ENCODE measurements at places on chromosomes 4 and X.

GRCh38 chr4:76624931-76625715, 190.1 kb downstream of the SHROOM3 start:
- no peak for DNase-seq

GRCh38 chr4:19746377-19746776, 505.3 kb upstream of the SLIT2 start:
- DNase-seq = no peak

GRCh38 chrX:14030174-14030530, 460 bp upstream of the GEMIN8 start:
- DNase-seq = no peak

DNA sequence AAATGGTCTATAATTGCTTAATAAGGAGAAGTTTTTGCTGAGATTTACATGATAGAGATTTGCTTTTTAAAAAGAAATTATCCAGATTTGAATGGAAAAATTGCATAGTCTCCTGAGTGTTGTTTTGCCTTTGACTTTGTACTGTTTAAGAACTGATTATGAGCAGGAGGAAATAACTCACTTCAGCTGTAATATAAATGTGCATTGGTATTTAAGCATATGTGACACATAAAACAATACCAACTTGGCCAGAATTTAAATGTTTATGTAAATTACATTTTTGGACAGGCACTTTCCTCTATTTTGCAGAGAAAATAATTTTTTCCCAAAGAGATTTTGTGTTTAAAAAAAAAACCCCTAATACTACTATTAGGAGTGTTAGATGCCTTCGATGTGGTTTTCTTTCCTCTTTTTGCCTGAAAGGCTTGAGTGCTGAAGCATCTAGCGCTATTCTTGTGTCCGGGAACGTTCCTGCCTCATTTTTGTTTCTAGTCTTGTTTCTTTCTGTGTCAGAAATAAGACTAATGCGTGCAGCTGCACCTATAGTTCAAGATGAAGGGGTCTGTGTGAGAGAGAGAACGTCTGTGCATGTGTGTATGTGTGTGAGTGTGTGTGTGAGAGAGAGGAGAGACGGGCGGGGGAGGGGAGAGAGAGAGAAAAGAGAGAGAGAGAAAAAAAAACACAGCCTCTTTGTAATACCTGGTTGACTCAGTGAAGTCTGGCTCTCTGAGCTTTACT, 60.8 kb downstream of the TBL1X start:
- DNase-seq = peak; percentile 20

DNA sequence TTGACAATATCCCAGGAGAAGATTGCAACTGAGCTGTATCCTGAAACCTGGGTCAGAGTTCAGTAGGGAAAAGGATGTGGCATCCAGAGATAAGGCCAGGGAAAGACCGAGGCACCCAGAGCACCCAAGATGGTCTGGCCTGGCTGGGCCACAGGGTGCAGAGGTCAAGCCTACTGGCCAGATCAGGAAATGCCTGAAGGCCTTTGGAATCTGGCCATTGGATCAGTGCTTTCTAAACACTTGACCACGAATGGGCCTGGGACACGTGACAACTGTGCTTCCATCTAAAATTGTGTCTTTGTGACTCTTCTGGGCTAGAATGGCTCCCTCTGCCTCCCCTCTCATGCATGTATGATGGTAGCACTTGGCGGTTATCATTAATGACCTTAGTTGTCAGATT, 316.9 kb downstream of the EVC2 start:
- DNase-seq = no peak

DNA sequence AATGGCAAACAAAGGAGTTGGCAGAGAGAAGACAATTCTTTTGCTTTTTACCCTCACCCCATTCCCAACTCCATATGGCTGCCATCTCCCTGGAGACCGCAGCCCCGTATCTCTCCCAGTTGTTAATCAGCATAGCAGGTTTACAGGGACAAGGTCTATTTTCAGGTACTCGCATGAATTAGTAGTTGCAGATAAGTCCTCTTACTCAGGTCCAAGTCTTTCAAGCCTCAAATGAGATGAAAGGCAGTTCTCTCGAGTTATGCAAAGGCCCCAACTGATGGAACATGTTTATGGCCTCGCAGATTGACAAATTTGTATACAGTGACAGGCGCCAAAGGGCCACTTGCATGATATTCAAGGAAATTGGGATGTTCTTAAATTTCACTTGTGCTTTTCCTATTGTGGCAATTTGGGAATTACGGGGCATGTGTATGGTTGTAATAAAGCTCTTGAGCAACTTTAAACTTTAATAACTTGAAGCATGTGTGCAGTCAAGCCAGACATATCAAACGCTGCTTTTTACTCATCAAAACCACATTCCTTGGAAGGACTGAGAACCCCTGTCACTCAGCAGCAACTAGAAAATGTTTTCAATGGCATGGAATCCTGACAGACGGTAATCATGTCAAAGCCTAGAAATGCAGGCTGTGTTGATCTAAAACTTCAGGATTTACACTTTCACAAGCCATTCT, 45.1 kb downstream of the KDR start:
- no peak for DNase-seq

DNA sequence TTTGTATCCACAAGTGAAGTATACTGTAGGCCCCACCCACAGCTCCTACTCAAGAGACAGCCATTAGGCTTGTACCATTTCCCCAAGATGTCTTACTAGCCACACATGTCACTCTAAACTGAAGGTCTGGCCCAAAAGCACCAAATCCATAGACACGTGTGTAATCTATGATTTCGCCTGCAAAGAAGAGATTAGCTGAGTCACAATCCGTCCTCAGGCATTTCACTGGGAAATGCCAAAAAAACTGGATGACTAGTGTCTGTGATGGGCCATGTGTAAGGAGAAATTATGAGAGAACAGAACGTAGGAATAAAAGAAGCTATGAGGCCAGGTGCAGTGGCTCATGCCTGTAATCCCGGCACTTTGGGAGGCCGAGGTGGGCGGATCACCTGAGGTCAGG, 21.9 kb upstream of the RP2 start:
- DNase-seq = no peak

DNA sequence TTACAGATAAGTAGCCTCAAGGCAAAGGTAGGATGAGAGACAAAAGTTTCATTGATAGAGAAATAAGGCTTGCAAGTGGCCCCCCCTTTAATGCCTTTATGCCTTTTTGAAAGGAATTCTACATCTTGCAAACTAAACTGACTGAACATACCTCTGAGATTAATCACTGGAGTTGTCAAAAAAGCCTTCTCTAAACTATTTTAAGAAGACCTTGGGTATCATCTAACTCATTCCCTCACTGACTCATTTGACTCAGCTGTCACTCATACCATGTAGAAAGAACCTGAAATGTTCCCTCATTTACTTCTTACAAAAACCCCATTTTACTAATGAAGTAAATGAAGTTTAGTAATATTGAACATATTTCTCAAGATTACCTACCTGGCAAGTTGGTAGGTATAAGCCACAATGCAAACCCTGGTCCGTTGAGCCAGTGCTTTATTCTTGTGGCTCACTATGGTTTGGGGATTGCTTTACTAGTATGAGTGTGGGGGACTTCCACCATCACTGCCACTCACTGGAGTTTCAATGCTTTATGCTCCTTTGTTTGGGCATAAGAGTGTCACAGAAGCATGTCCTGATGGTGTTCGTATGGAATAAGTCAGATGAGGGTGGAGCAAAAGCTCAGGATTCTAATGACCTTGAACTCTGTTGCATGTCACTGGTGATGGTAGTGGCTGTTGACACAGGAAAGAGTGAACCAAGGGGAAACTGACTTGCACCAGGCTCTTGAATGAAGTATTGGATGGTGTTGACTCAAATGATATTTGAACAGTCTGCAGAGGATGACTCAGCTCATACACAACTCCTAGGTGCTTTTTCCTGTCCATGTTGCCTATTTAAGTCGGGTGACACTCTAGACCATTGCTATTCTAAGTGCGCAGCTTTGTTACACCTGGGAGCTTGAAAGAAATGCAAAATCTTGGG, 305.5 kb upstream of the EMCN start:
- peak; percentile 9 for DNase-seq

DNA sequence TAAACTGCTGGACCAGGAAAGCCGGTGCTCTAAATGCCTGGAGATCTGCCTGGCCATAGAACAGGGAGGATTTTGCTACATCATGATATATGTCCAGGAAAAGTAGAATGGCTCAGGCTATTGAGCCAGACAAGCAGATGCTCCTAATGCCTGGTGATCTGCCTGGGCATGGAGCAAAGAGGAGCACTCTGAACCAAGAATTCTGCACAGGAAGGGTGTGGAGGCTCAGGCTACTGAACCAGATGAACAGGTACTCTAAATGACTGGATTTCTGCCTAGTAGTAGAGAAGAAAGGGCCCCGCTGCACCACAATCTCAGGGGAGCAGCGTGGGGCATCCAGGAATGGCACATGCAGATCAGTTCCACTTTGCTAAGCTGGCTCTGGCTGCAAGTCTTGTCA, 607.9 kb downstream of the ANKRD50 start:
- DNase-seq = no peak

DNA sequence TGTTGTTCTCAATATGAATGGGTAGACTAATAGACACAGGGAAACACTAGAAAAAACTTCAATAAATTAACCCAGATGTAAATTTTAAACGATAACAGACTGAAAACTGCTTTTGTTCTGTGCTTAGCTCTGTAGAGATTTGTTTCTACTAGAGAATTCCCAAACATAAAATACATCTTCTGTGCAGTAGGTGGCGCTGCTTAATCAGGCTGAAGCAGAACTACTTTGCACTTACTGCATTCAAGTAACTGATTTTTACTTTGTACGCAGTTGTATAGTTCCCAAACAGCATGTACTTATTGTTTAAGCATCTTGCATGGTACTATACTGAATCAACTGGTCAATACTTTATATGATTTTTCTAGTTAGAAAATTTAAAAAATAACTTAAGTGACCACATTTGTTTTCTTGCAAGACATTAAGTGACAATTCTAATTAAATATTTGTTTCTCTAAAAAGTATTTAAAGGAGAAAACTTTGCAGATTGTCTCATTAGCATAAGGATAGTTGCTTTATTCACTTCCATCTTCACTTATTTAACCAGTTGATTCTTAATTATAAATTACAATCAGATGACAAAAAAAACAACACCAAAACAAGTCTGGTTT, 490.6 kb downstream of the IL15 start:
- peak; percentile 6 for DNase-seq

- DNase-seq = peak; percentile 10
Measured at GRCh38 chr4:163878336-163879121, 384.0 kb downstream of the TMA16 start.

- DNase-seq = no peak
Measured at GRCh38 chr4:95833711-95834194, 6.1 kb upstream of the PDHA2 start.

GRCh38 chr4:153511104-153511503, 44.9 kb downstream of the TMEM131L start:
- DNase-seq = no peak
